ENCODE measurements at places on chromosomes 2 and 18.

DNA sequence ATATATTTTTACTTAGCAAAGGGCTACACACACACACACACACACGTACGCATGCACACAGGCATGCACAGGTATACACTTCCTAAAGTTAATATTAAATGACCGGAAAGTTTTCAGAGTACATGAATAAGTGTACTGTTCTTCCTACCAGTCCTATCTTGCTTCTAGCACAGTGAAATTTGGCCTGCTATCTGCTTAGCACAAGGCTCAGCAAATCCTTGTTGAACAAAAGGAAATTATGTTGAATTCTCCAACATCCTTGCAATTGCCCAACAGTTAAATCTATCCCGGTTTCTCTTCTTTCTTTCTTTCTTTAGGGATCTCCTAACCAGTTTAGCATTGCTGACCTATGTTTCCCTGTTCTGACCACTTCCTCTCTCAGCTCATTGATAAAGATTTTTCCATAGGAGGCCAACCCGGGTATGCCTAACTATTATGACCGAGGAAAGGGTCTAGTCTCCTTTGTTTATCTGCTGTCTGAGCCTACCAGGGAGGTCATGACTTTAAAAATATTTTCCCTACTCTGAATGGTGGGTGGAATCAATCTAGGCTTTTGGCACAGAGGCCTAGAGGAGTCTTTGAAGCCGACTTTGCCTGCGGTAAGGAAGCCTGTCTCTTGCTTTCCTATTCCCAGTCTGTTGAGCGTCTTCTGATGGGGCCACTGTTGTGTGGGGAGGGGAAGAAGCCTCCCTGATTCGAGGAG lies 400.7 kb downstream of the HRH4 start:
- no peak for DNase-seq

GRCh38 chr18:48715711-48716361 lies 177.0 kb downstream of the CTIF start:
- DNase-seq, result no peak

- no peak for DNase-seq
These were observed 180.3 kb upstream of the BCL2L11 start for GRCh38 chr2:110940376-110940910.

GRCh38 chr2:97739020-97739892 lies 25.9 kb downstream of the ZAP70 start:
- DNase-seq, result no peak

DNA sequence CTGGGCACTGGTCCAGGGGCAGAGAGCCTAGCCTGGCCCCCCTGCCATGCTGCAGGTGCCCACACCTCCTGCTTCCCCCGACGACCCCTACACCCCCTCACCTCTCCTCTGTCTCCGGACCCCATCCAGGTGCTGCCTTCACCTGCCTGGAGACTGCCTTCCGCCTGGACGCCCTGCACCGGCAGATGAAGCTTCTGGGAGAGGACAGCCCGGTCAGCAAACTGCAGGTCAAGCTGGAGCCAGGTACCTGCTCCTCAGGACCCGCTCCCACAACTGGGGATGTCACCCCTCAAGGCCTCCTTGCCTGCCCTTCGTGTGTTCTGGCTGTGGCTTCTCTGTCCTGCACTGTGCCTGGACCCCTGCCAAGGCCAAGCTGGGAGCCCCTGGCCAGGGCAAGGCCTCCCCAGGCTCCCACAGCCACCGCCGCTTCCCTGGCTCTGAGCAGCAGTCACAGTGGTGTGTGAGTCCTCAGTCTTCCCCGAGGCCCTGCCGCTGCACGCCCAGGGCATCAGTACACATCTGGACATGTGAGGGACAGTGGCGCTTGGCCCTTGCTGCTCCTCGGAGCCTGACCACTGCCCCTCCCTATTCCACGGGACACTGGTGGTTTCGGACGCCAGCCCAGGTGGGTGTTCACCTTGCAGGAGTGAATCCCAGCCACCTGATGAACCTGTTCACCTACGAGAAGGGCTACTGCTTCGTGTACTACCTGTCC lies 6.3 kb downstream of the RNPEPL1 start:
- no peak for DNase-seq

- no peak for DNase-seq
These were observed 198.5 kb downstream of the TNS1 start for GRCh38 chr2:217804338-217804737.

- peak; percentile 90 for DNase-seq
These were observed 54.9 kb upstream of the MAP2 start for GRCh38 chr2:209368914-209369313.

- DNase-seq, result no peak
These were observed 143.9 kb upstream of the DLX2 start for GRCh38 chr2:172246649-172247048.

- peak; percentile 30 for DNase-seq
These were observed 610.0 kb upstream of the CDH2 start for GRCh38 chr18:28786926-28787325.

- DNase-seq, result no peak
These were observed 59.9 kb downstream of the XRCC5 start for GRCh38 chr2:216169087-216169486.

DNA sequence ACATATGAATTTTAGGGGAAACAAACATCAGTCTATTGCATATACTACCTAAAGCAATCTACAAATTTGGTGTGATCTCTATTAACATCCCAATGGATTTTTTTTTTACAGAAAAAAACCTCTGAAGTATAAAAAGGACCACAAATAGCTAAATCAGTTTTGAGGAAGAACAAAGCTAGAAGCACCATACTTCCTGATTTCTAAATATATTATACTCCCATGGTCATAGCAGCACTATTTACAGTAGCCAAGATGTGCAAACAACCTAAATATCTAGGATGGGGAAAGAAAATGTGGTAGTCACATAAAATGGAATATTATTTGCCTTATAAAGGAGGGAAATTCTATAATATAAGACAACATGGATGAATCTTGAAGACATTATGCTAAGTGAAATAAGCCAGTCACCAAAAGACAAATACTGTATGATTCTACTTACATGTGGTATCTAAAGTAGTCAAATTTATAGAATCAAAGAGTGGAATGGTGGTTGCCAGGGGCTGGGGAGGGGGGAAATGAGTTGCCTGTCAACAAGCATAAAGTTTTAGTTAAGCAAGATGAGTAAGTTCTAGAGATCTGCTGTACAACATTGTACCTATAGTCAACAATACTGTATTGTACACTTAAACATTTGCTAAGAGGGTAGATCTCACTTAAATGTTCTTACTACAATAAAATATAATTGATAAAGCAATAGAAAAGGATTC lies 17.6 kb upstream of the CASP8 start:
- DNase-seq, result no peak

- DNase-seq, result peak; percentile 60
These were observed 583.6 kb downstream of the IRS1 start for GRCh38 chr2:226215902-226216503.

GRCh38 chr18:59929621-59930295 lies 30.0 kb downstream of the PMAIP1 start:
- peak; percentile 62 for DNase-seq

Measured in fibroblast of skin of right quadriceps (primary cell).